T follicular helper cell (primary cell): ENCODE measurements at places on chromosomes 13 and 19.

GRCh38 chr13:113119822-113120189 lies 2.8 kb upstream of the F10 start:
- no peak for DNase-seq

DNA sequence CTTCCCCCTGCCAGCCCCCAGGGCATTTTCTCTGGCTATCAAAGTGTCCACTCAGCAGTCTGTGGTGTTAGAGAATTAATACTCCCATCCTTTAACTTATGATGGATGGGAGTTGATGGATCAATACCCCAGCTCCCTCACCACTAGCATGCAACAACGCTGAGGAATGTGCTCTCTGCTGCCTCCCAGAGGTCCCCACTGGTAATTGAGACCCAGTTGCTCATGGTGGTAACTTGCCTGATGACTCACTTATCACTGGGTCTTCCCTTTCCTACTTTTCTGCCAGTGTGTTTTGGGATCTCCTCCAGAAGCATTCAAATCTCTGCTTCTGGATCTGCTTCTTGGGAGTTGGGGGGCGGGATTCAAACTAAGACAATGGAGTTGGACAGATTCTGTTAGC lies 20.3 kb upstream of the CACNA1A start:
- DNase-seq: no peak

- DNase-seq: no peak
Observed at GRCh38 chr13:23787464-23787863, 101.7 kb downstream of the MIPEP start.

DNA sequence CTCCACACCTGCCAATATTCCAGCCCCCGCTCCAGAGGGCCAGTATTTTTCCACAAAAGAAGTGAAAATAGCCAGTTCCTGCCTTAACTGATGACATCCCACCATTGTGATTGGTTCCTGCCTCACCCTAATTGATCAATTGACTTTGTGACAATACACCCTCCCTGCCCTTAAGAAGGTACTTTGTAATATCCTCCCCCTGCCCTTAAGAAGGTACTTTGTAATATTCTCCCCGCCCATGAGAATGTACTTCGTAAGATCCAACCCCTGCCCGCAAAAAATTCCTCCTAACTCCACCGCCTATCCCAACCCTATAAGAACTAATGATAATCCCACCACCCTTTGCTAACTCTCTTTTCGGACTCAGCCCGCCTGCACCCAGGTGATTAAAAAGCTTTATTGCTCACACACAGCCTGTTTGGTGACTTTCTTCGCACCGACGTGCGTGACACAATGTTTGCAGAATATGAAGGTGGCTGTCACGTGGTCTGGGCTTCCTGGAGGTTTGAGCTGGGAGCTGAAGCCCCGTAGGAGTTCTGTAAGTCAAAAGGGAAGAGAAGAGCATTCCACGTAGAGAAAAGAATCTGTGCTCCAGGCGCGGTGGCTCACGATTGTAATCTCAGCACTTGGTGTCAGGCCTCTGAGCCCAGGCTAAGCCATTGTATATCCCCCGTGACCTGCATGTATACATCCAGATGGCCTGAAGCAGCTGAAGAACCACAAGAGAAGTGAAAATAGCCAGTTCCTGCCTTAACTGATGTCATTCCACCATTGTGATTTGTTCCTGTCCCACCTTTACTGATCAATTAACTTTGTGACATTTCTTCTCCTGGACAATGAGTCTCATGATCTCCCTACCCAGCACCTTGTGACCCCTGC lies 6.2 kb upstream of the FUT3 start:
- DNase-seq: no peak

DNA sequence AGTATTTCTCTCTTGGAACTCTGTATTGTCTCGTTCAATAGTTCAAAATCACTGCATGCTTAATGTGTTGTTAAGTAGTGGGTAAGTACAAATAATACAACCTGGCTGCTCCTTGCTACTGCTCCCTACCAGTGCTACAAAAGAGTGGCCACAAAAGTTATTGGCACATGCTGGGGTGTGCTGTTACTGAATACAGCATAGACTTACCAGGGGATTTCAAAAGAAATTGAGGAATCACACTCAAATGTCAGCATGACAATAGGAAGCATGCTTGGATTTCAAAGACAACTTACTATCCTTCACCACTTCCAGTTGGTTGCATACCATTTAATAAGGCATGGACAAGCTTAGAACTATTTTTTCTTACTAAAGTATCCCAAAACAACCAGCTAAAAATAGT lies 1041.3 kb upstream of the SPRY2 start:
- DNase-seq: no peak

DNA sequence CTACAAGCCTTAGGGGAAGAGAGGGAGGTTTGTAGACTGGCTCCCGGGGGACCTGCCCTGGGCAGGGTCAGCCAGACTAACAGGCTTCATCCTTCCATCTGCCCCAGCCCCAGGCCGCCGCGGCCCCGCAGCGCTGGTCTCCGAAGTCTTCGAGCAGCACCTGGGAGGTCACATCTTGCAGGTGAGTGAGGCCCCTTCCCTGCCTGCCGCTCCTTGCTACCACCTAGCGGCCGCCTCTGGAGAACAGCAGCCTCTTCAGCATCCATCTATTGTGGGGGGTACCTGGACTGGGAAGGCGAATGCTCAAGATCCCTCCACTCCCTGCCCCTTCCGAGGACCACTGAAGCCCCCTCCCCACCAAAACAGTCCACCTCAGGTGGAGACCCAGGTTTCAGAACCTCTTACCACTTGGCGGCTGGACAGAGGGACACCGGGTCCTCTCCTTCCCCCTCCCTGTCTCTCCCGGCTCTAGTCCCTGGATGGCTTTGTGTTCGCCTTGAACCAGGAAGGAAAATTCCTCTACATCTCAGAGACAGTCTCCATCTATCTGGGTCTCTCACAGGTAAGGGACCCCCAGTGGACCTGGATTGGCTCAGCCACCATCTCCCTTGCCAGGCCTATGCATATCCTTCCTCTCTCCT lies 12.7 kb downstream of the NPAS1 start:
- peak; percentile 53 for DNase-seq
